ENCODE measurements at places on chromosomes 1 and 21.

GRCh38 chr1:155864393-155864792, 5.0 kb downstream of the SYT11 start:
- DNase-seq = no peak

GRCh38 chr1:53902235-53903138, 8.5 kb downstream of the DIO1 start:
- no peak for DNase-seq

DNA sequence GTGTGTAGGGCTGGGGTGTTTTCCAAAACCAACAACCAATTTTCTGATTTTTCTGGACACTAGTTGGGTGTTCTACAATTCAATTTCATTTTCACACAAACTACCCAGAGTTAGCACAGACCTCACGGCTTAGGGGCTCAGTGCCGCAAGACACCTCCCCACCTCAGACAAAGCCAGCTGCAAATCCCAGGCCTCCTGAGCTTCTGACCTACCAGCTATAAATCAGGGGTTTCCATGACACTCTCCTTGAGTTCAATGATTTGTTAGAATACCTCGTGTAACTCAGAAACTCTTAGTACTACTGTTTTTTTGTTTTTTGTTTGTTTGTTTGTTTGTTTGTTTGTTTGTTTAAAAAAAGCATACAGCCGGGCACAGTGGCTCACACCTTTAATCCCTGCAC, 28.7 kb upstream of the FAM89A start:
- DNase-seq = no peak

DNA sequence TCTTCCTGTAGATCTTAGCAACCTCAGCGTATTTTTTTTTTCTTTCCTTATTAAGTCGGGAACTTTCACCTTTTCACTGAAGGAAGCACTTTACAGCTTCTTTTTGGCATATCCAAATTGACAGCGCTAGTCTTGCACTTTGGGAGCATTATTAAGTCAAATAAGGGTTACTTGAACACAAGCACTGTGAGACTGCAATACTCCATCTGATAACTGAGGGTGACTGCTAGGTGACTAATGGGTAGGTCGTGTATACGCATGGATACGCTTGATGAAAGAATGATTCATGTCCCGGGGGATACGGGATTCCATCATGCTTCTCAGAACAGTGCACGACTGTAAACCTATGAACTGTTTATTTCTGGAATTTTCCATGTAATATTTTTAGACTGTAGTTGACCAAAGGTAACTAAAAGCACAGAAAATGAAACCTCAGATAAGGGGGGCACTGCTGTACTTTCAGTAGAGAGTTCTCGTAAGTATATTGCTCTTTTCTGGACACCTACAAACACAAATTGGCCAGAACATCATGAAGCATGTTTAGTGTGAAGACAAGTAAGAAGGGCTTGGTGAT, 364.7 kb downstream of the SMYD3 start:
- no peak for DNase-seq

- DNase-seq = no peak
Observed at GRCh38 chr21:46163380-46163779, 8.0 kb upstream of the FTCD start.

DNA sequence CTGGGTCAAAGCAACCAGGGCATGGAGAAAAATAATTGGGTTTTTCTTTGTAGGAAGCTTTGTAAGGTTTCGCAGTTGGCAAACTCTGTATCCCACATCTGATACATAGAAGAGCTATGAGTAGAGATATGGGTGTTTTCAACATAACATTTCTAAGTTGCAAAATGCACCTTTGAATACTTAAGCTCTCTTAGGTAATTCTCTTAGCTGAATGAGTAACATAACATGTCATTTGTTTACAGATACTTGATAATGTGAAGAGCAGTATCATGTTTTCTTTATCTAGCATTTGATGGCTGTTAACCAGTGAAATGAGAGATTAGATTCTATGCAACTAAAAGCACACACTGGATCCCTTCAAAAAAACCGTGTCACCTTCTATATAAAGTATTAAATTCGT, 21.6 kb downstream of the RAVER2 start:
- DNase-seq = no peak

DNA sequence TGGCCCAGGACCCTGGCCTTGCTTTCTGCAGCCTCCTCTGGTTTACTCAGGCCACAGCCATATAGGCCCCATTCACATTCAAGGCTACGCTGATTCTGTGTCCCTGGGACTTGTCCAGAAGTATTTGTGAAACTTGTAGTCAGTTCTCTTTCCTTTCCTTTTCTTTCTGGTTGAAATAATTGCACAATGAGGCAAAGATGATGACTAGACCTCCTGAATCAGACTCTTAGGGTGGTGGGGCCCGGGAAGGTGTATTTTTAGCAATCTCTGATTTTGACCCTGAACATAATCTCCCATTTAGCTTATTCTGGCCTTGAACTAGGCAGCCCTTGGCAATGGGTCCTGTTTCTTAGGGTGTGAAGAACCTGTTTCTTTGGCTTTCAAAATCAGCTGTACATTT, 39.9 kb downstream of the STUM start:
- DNase-seq = no peak

DNA sequence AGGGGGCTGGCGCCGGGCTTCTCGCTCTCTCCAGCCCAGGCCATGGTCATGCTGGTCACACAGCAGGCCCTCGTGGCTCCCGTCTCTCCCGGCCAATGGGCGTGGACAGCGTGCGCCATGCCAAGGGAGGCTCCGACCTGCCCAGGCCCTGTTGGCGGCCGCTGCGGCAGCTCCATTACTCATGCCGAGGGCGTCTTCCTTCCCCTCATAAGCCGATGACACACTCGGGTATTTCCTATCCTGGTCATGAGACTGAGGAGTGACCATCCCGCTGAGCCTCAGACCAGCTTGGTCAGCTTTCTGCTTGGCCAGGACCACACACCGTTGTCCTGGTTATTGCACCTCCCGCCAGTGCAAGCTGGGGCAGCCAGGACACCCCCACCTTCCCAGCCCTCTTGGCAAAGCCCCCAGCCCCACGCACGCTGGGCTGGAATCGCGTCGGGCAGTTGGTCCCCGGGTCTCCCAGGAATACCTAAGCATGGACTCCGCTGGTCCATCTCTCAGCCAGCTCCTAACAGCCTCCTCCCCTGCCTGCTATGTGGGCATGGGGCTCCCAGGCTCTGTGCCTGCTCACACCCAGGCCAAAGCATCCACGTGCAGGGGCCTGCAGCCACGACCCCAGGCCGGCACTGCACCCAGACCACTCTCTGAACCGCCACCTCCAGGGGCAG, 49.8 kb downstream of the ARHGEF16 start:
- no peak for DNase-seq

DNA sequence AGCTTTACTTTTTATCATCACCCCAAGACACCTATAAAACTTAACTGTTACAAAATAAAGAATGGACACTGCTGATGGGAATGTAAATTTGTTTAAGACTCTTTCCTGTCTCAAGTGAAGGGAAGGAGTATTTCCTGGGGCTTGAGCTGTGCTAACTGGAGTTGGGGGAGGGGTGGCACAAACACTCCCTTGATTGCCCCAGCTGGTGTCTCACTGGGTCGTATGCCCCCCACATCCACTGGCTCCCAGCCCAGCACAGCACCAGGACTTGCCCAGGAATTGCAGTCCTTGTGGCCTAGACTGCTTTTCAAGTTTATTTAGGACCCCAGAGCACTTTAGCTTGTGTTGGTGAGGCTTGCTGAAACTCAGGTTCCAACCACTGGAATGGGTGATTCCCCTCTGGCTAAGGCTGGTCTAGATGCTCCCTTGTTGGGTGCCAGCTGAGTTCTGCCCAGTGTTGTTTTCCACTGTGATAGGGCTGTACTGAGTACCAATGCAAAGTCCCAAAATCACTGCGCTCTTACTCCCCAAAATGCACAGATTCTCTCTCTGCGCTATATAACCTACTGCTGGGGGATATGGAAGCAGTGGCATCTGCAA, 49.1 kb upstream of the DR1 start:
- DNase-seq = no peak

GRCh38 chr1:7232441-7233236, 447.4 kb downstream of the CAMTA1 start:
- DNase-seq = no peak
